Inflammatory macrophage treated with lipopolysaccharide for 1 hour (primary cell): ENCODE measurements at places on chromosomes 12 and 14.

DNA sequence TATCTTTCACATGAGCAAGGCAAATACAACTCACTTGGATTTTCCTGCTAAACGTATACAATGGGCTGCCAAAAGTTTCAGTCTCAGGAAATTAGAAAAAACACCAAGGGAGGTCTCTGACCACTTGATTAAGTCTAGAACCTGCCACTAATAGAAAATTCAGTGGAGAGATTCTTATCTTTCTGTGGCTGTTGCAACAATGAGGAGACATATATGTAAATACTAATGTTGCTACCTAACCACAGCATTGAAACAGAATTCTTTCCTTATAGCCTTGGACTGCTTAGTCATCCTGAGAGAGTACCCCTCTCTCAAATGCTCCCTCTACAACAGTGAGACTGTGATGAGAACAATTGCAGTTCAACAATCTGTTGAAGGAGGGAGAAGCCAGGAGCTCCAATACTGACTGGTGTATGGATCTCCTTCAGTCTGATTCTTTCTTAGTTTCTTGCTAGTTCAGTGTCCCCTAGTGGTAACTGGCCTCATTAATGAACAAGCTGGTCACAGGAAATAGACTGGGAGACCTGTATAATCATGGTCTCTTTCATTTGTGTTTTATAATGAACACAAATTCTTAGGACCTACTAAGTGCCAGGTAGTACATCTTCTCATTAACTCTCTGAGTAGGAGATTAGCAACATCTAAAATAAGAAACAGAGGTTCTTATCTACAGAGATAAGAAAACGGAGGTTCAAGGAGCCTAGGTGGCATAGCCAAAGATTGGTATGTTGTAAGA lies 164.5 kb downstream of the SLC38A4 start:
- DNase-seq, result peak; percentile 62

DNA sequence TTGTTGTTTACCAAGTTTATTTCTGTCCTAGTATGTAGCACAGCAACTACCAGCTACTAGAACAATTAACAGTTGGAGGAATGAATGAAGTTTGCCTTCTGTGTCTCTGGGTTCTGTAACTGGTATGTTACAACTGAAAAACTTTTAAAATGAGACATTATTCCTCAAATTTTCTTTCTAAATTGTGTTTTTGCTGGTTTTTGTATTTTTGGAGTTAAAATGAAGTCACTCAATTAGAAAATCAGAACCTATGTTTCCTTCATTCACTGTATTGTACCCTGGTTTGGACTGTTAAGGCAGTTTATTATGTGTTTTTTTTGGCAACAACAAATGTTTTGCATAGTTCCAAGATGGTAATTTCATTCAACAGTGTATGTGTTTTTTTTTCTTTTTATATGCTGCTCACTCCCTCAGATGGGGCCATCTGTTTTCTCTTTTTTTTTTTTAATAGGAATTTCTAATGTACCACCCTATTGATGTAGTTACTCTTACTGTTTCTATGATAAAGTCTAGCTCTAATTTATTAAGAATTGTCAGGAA lies 30.2 kb upstream of the EVL start:
- no peak for DNase-seq

DNA sequence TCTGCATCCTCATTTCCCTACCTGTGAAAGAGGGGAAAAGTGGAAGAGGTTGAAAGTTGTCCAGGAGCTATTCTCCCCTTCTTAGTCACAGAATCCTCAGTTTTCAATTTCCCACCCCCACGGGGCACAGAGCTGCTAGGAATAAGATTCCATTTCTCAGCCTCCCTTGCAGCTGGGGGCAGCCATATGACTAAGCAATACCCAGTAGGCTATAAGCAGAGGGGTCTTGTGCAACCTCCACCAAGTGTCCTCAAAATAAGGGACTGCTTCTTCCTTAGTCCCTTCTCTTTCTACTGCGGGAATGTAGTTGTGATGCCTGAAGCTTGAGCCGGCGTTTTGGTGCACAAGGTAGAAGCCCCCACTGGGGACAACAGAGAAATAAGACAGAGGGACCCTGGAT lies 40.9 kb downstream of the VWF start:
- DNase-seq, result no peak

GRCh38 chr14:59904184-59904583 lies 15.8 kb upstream of the LRRC9 start:
- no peak for DNase-seq

DNA sequence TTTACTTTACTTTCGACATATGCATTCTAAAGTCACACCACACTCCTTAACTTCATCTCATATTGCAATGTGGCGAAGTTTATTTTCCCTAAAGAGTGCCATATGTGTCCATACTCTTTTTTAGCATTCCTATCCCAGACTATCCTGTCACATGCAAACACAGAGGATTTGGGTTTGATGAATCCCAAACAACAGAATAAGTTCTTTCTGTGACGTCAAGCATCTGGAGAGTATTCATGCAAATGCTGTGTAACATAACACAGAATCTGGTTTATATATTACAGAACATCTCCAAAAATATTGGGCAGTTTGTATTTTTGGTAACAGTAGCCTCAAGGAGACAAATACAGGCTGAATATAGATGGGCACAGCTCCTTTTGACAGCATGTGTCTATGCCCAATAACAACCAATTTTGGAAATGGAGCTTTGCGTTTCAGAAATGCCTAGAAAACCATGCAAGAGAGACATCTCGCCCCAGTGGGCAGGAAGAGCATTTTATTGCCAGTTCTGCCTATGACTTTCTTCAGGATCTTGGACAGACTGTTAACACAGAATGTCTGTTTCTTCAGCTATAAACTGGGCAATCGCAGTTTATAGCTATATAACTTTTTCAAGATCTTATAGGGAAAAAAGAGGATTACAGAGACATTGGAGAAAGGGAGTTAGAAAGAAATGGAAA lies 190.8 kb downstream of the ADAMTS20 start:
- DNase-seq, result no peak

DNA sequence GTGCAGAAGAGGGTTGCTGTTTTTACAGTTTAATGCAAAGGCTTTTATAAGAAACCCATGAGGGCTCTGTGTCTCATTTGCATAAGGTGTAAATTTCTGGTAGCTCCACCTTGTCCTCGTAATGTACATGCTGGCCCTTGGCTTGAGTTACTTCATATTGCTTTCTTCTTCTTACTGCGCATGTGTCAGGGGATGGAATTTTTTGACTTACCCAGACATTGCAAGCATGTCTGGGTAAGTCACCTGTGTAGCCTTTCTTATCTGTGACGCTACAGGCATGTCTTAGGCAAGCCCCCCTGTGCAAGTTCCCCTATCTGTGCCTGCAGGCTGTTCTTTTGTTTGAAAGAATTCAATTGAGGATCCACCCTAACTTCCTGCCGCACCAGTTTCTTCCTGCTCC lies 274.2 kb downstream of the ETNK1 start:
- DNase-seq, result no peak

- DNase-seq, result no peak
Observed at GRCh38 chr12:62692884-62693283, 226.3 kb downstream of the MON2 start.

- DNase-seq, result no peak
Observed at GRCh38 chr12:89276860-89277259, 75.4 kb downstream of the DUSP6 start.

GRCh38 chr12:2057041-2057794 lies 4.4 kb downstream of the CACNA1C start:
- DNase-seq, result peak; percentile 52

DNA sequence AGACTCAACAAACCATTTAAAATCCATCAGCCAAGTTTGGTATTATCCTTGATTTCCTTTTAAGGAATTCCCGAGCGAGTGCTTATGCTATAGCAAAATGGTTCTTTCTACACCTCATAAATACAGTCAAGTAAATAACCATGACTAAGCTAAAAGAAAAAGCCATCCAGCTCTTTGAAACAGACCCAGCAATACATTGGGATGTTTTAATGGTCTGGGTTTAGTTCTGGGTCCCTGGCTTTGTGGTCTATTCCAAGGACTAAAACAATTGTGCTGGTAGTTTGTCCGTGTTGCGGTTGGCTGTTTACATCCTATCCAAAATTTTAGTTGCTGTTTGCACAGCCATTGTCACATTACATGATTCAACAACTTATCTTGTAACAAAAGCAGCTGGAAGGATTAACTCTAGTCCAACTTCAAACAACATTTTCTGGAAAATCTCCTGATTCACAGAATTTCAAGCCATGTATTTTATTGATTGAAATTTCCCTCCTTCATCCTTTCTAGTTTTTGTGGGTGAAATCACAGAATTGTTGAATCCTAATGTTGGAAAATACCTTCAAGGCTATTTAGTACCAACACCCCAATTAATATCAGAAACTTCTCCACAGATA lies 19.6 kb downstream of the KLRB1 start:
- DNase-seq, result no peak

- no peak for DNase-seq
Observed at GRCh38 chr14:64680013-64680713, 24.1 kb upstream of the PLEKHG3 start.

DNA sequence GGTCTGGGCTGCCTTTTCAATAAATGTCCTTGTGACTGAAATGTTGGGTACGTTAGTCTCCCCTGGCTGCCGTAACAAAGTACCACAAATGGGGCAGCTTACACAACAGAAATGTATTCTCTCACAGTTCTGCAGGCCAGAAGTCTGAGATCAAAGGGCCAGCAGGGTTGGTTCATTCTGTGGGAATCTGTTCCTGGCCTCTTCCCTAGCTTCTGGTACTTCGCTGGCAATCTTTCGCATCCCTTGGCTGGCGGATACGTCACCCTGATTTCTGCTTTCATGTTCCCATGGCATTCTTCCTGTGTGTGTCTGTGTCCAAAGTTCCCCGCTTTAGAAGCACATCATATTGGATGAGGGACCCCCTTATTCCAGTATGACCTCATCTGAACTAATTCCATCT lies 95.8 kb upstream of the NCOR2 start:
- no peak for DNase-seq

DNA sequence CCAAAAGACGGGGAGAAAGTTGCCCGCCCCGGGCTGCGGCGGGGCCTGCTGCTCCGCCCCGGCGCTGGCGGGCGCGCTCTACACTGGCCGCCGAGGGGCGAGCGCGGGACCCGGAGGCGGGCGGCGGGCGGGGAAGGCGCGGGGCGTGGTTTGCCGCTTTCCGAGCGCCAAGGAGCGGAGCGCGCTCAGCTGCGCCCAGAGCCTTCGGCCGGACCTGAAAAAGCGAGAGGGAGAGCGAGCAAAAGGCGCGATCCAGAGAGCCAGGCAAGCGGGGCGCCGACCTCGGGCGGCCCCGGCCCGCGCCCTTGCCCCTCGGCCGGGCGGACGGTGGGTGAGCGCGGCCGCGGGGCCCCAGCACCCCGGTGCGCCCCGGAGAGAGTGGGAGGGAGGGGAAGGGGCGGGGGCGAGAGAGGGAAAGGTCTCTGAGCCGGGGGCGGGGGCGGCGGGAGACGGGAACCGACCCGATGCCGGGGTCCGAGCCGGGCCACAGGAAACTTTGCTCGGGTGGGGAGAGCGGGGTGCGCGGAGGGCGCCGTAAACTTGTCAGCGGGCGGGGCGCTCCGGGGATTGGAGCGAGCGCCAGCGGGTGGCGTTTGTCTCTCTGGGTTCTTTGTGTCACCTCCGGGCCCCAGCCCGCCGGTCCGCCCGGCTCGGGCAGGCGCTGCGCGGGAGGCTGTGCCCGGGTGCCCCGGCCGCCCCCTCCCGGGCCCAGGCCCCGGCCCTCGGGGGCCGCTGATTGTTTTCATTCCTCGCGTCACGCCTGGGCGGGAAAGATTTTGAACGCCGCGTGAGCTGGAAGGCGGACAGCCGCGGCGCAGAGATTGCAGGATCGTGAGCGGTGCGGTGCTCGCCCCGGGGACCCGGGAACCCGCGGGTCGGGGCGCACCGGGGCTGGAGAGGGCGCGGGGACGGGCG lies at the start of gene SYNE2:
TSS of gene SYNE2 (plus strand) at position 188 of the 915 bp plus-strand sequence. CDS start 56,145 bp downstream, outside the sequence.
- peak; percentile 7 for DNase-seq

- DNase-seq, result no peak
Observed at GRCh38 chr12:25764892-25765291, 193.6 kb upstream of the RASSF8 start.

DNA sequence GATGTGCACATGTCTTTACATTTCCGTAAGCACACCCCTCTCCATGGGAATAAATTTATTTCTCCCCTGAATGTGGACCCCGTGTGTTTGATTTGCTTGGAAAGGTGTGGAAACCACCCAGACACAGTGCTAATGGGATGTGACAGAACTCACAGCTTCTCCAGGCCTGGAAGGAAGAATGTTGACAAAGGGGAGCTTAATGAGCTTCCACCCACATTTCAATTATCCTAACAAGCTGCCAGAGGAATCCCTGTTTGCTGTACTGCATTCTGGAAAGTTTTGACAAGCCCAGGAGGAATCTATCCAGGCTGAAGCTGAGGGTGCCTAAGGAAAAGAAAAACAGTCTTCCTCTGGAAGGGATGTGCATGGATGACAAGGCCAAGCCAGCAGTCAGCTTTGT lies 51.2 kb upstream of the CCDC60 start:
- DNase-seq, result no peak

DNA sequence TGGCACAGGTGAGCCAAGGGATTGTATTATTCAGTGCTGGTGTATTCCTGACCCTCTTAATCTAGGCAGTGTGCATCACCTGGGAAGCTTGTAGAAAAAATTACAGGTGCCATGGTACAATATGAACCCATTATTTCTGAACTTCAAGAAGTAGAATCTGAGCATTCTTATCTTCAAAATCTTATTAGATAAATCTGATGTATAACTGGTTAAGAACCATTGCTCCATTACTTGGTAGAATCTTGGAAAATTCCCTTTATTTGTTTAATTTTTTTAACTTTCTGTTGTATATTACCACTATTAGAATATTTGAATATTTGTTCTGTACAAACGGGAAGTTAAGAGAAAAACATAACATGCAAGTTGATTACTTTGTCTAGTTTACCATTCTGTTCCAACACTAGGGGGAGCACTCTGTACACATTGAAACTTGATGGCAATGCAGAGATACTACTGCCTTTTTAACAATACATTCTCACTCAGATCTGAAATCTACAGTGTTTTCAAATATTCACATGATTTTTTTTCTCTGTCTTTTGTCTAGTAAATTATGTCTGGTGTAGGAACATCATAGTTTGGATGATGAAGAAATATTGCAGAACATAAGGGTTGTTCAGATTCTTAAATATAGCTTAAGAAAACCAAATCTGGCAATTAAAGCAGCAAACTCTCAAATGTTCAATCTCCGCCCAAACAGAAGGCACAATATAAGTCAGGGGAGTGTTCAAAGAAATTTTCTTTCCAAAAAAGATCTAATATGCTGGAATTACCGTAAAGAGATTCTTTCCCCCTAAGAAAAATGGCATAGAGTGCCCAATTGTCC lies 196.6 kb downstream of the PCNX1 start:
- DNase-seq, result peak; percentile 74

- no peak for DNase-seq
Observed at GRCh38 chr14:62084020-62084419, 321.8 kb downstream of the SNAPC1 start.

- DNase-seq, result no peak
Observed at GRCh38 chr12:20557096-20557495, 138.0 kb upstream of the SLCO1C1 start.
